ENCODE measurements at places on chromosomes 7 and 10.

DNA sequence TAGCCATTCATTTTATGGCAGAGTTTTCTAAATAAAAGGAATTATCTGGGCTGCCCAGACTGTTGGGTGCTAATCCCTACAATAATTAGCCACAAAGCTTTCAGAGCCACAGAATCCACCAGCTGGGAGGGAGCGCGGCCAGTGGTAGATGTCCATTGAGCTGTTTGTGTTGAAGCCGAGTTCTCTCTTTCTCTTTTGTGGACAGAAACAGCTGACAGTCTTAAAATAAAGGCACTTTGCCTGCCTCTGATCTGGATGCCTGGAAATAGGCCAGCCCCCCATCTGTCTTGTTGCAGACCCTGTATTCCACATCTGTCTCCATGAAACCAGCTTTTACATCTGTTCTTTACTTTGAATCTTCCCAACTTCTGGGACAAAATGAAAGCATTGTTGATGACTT is 66.1 kb downstream of the MTPN start:
- DNase-seq, result no peak

GRCh38 chr7:90728568-90728967 is 132.4 kb downstream of the CDK14 start:
- no peak for DNase-seq

DNA sequence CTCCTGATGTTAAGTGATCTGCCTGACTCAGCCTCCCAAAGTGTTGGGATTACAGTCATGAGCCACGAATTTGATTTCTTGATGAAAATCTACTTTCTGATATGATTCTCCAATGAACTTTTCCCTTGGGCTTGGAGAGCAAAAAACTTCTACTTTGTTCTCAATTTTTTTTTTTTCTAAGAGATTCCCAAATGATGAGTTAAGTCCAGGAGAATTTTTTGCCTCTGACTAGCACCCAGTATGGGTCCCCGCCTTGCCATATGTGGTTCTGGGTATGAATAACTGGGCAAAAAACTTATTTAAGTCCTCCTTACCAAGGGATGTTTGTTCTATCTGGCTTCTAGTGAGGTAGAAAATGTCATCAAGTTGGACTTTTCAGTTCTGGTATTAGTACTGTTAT is 147.9 kb upstream of the LYZL1 start:
- DNase-seq, result no peak

GRCh38 chr10:86071145-86071544 is 295.4 kb downstream of the GRID1 start:
- no peak for DNase-seq

DNA sequence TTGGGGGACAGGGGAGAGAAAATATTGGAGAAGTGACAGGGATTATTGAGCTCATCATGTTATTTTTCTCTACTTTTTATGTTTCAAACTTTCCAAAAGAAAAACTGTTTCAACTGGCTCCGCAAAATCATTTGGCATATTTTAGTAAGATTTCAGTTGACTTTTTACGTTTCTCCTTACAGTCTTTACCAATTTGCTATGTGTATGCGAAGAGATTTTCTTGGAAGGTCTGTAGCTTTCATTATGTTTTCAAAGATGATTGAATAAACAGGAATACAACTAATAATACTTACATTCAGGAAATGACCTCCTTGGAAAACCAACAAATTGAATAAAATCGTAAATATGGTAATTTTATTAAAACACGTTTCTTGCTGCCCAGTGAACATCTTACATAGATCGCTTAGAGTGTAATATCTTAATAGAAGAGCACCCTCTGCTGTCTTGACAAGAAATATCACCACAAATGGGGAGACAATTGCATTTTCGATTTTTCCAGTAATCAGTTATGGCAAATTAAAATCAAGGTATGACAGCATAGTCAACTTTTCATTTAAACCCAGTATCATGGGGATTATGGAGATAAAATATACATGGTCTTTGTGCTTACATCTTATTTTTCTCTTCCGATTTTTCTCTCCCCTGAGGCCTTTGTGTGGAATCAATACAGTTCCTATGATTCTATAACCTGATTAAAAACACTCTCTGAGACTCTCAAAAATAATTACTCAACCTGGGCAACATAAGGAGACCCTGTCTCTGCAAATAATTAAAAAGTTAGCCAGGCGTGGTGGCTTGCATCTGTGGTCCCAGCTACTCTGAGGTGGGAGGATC is 43.1 kb downstream of the MBL2 start:
- no peak for DNase-seq

Measured in stimulated activated CD4-positive, alpha-beta T cell treated with anti-CD3 and anti-CD28 coated beads, Interleukin-15, amount 100 ng/mL, for 48 hours (primary cell).